ENCODE measurements at places on chromosomes 11 and 22.

- no peak for DNase-seq
Observed at GRCh38 chr11:120655589-120655988, 144.0 kb downstream of the GRIK4 start.

- DNase-seq, result no peak
Observed at GRCh38 chr11:46315783-46316563, 31.3 kb upstream of the DGKZ start.

DNA sequence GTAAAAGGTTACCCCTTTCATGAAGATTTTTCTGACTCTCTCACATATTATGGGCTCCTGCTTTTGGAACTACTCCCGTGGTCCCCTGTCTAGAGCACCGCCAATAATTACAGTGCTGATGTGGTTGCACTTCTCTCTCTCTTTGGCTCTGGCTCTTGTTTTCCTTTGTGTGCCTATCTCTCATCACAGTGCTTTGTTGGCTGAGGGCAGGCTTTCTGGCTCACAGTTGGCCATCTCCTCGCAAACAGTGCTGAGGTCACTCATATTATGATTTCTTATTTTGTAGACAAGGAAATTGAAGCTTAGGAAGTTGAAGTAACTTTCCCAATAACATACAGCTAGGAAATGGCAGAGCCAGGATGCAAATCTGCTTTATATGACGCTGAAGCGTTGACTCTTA, 192.5 kb downstream of the DDX10 start:
- DNase-seq, result no peak

DNA sequence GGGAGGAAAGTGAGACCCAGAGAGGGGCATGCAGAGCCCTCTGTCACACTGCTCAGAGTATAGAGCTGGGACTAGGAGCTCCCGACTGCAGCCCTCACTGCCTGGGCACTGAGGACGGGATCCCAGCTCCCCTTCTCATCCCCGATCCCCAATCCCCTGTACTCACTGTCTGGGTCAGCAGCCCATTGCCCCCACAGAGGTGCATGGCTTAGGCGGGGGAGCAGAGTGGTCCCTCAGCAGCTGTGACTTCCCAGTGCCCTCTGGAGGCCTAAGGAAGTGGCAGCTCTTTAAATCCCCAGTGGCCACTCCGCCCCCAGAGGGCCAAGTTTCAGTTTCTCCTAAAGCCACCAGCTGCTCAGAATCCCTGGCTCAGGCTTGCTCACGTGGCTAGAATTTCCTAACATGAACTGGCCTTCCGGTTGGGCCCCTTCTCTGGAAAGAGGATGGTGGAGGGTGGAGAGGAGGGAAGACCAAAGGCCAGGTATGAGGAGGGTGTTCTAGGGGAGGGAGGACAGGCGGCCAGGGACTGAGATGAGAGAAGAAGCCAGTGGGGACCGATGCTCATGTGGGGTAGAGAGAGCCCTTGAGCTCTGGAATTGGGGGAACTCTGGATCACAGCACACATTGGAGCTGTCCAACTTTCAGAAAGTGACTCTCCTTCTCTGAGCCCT, at the start of gene BATF2:
BATF2 (minus strand) TSS at position 262 of the 671 bp plus-strand sequence; CDS start at position 205, 57 bp downstream.
- DNase-seq, result no peak

GRCh38 chr22:45953178-45953577, 23.8 kb downstream of the WNT7B start:
- DNase-seq, result no peak

DNA sequence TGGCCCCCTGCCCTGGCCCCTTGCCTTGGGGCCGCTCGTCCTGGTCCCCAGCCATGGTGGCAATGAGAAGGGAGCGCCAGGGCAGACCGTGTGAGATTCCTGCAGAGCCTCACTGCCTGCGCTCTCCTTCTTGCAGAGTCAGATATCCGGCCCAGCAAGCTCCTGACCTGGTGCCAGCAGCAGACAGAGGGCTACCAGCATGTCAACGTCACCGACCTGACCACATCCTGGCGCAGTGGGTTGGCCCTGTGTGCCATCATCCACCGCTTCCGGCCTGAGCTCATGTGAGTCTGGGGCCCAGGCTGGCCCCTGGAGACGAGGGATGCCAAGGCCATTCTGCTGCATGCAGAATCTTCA, 114.1 kb downstream of the MICAL2 start:
- peak; percentile 70 for DNase-seq

DNA sequence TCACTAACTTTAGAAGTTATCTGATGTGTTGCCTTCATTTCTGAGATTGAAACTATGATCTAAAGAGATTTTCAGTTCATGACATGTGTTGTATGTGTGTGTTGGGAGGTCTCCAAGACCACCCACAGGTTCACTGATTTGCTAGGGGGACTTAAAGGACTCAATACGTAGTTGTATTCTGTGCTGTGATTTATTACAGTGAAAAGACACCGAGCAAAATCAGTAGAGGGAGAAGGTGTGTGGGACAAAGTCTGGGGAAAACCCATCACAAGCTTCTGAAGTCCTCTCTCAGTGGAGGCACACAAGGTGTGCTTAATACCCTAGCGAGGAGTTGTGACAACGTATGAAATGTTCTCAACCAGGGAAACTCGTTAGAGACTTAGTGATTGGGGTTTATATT, 35.6 kb downstream of the RNF169 start:
- DNase-seq, result no peak

GRCh38 chr11:5922749-5923426, 19.2 kb upstream of the OR56A3 start:
- DNase-seq, result no peak

DNA sequence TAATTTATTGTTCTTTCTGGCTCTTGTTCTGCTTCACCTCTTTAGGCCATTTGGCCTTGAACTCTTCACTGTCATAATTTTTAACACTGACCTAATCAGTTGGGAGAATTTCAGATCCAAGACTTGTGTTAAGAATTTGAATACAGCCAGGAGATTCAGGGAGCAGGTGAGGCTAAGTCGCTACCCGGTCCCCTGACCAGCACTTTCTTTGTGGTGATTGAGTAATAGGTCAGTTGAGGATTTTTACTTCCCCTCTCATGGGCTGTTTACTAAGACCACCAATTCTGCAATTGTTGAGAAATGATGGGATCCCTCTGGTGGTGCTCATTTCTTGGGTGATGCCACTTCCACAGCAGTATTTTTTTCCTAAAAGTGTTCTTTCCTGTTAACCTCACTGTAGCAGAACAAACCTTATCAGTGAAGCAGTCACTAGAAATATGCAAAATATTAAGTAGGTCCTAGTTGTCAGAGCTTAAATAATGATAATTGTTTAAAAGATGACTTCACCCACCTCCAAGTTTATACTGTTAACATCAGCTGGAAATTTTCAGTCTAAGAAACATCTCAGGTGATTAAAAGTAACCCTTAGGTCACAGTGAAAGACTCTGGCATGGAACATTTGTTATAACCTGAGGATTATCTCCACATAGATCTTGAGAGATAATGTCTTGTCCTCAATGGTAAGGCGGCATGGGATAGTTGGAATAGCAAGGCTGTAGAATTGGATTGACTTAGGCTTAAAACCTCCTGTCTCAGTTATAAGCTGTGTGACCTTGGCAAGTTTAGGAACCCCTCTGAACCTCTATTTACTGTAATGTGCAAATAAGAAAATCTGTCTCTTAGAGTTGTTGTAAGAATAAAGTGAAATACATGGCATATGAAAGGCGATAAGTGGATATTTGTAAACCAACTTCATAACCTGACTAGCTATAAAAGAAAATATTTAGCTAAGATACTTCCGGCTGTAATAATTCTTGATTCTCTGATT, 41.3 kb downstream of the POLD3 start:
- no peak for DNase-seq

DNA sequence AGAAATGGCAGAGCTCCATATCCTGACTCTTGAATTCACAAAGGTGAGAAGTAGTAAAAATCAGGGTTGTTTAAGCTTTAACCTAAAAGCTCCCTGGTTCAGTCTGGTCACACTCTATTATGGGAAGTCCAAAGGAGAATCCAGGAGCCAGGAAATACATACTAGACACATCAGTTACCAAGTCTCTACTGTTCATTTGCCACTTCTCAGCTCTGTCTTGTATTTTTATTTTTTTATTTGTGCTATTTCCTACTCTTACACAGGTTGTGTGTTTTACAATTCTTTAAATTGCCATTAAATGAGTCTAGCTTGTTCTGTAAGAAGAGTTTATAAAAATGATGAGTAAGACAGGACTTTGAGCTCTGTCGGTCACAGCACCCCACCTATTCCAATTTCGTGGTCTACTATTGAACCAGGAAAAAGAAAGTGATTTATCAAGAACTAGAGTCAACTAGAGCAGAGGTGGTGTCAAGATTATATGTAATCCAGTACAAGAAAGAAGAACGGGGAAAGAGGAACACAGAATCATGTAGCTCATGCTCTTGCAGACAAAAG, 9.7 kb downstream of the MS4A12 start:
- DNase-seq, result no peak

- DNase-seq, result no peak
Observed at GRCh38 chr11:48051217-48051830, 71.0 kb downstream of the PTPRJ start.

GRCh38 chr11:133934599-133935550, 21.9 kb downstream of the IGSF9B start:
- no peak for DNase-seq

DNA sequence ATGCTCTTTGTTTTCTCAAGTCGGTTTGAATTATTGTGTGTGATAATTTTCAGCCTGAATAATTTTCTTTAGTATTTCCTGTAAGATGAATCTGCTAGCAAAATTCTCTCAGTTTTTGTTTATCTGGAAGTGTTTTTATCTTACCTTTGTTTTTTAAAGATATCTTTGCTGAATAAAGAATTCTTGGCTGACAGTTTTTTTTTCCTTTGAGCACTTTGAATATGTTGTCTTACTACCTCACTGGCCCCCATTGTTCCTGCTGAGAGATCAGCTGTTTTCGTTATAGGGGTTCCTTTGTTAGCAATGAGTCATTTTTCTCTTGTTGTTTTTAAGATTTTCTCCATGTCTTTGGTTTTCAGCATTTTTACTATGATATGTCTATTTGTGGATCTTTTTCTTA, 63.0 kb downstream of the HORMAD2 start:
- no peak for DNase-seq

- DNase-seq, result no peak
Observed at GRCh38 chr11:71543866-71544265, 4.4 kb upstream of the KRTAP5-9 start.

DNA sequence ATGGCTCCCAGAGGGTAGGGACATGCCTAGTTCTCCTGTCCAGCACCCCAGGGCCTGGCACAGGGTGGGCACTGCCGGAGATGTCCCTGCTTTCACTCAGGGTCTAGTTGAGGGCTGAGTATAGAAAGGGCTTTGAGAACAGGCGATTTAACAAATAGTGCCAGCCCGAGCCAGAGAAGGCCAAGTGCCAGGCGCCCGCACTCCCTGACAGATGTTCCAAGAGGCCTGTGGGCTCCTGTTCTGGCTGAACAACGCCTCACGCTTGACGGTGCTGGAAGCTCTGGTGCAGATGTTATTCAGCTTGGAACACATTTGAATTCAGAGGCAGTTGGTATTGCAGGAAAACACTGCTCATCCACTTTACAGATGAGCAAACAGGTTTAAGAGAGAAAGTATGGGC, 46.5 kb downstream of the NFAM1 start:
- no peak for DNase-seq

DNA sequence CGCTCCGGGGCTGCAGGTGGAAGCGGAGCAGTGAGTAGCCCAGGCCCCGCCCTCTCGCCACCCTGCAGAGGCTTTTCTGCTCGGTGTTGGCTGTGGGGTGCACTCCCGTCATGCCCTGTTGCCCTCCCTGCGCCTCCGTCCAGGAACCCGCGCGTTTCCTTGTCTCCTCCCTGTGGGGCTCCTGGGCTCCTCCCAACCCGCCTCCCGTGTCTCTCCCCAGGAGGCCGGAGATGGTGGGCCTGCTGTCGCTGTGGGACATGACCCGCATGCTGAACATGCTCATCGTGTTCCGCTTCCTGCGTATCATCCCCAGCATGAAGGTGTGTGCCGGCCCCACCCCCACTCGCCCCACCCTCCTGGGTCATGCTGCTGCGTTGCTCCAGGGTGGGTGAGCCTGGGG, 32.4 kb downstream of the TPCN2 start:
- no peak for DNase-seq

DNA sequence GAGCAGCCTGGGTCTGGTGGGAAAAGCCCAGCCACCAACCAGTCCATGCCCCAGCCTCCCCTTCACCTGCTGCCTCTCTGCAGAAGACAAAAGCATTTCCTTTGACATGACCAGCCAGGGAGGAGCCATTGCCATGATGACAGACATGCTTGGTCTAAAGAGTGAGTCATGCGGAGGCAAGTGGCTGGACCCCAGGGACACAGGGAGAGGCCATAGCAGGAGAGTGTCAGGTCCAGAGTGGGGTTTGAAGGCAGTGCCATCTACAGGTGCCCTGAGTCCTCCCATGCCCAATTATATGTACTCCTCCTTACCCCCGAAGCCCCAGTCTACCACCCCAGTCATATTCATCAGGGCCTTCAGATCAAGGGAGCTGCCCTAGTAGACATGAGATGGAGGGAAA, 67.4 kb downstream of the SCN3B start:
- DNase-seq, result no peak

- DNase-seq, result no peak
Observed at GRCh38 chr22:42284202-42284591, 13.7 kb upstream of the TCF20 start.

GRCh38 chr11:15590132-15590531, 475.4 kb downstream of the INSC start:
- DNase-seq, result no peak

DNA sequence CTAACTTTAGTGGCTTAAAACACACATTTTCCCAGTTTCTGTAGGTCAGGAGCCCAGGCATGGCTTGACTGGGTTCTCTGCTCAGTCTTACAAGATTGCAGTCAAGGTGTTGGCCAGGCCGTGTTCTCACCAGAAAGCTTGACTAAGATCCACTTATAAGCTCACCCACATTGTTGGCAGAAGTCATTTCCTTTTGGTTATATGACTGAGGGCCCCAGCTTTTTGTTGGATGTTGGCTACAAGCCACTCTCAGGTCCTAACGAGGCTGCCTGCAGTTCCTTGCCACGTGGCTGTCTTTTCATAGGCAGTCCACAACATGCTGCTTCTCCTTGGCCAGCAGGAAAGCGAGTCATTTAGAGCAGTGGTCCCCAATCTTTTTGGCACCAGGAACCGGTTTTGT, 79.3 kb upstream of the CRTAM start:
- DNase-seq, result no peak

DNA sequence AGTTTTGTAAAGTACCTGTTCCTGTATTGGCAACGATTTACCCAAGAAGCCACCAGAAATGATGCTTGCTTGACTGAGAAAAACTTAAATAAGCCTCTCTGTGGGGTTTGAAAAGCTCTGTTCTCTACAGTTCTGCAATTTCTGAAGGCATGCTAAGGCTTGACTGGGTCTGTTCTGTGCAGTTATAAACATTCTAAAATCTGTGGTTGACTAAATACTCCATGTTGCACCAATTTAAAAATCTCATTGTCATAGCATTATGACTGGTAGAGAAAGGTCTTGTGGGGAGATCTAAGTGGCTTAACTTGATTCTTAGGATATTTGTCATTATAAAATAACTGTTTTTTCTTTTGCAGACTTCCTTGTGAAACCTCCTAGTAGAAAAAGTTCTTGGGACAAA, 73.7 kb downstream of the MTMR3 start:
- DNase-seq, result no peak

- DNase-seq, result no peak
Observed at GRCh38 chr22:46696614-46697013, 41.4 kb downstream of the CERK start.
